ENCODE measurements at places on chromosomes 3 and 15.

GRCh38 chr3:23740517-23740965, 65.2 kb upstream of the UBE2E1 start:
- DNase-seq, result peak; percentile 61

- no peak for DNase-seq
These were observed 50.4 kb downstream of the ADAM10 start for GRCh38 chr15:58698887-58699641.

- no peak for DNase-seq
These were observed 224.9 kb upstream of the COL8A1 start for GRCh38 chr3:99413504-99413903.

GRCh38 chr3:110583373-110583935, 488.2 kb upstream of the NECTIN3 start:
- DNase-seq, result no peak

GRCh38 chr3:160253298-160253697, 28.1 kb downstream of the C3orf80 start:
- DNase-seq, result no peak

GRCh38 chr3:97257942-97258697, 443.7 kb downstream of the EPHA6 start:
- no peak for DNase-seq

GRCh38 chr15:38611228-38611627, 46.6 kb upstream of the RASGRP1 start:
- no peak for DNase-seq

DNA sequence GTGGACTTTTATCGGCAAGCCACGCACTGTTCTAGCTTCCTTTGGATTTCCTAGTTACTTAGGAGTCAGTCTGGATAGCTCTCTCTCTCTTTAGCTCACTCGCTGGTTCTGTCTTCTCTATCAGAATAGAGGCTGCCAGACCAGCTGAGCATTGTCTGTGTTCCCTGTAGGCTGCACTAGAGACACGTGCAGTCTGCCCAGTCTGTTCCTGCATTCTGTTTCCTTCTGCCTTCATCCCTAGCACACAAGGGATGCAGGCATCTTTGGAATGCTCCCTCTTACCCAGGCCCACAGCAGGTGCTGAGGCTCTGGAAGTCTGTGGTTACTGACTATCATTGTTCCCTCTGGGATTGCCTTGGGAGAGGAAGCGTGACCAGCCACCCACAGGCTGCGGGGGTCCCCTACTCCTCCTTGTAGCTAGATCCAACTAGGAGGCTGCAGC, 322.8 kb downstream of the ZNF621 start:
- no peak for DNase-seq

DNA sequence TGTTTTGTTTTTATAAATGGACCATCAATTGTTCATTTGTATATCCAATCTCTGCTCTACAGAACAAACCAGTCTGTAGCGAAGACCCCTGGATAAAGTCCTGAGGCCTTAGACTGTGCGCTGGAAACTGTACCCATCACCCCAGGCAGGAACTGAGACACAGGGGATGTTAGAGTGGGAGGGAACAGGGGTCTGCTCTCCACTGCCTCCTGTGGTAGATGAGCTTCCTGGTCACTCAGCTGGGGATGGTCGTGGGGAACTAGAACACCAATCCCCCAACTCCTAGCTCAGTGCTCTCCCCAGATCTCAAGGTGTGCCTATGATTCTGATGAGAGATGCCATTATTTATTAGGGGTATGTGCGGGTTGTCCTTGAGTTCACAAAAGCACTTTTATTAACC, 340.2 kb upstream of the IGF1R start:
- no peak for DNase-seq

DNA sequence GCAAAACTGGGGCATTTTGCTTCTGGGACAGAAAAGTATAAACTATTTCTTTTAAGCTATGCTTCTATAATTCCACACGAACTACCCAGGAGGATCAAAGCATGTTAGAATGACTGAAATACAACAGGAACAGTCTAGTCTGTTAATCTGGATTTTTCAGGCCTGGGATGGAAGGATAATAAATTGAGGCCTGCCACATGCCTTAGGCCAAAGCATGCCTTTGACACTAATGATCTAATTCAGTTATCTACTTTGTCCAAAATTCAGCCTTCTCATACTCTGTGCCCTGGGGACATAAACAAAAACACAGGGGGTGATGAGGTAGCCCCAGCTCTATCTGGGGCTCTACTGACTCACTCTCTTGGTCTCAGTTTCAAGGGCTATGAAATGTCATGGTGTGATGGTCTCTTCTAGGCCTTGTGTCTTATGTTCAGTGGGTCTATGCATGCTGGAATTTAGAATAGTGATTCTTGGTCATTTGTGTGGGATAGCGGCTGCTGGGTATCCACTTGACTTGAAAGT, 32.5 kb downstream of the GAP43 start:
- no peak for DNase-seq

GRCh38 chr15:52529341-52529924, 753 bp upstream of the MYO5A start:
- DNase-seq, result peak; percentile 27

GRCh38 chr3:194177141-194177540, 41.2 kb downstream of the HES1 start:
- no peak for DNase-seq

- no peak for DNase-seq
These were observed 80.0 kb upstream of the CACNA2D3 start for GRCh38 chr3:54042259-54042823.

- no peak for DNase-seq
These were observed 365.0 kb downstream of the NLGN1 start for GRCh38 chr3:173762501-173762900.

- no peak for DNase-seq
These were observed 623.8 kb upstream of the AGTR1 start for GRCh38 chr3:148073721-148074456.

DNA sequence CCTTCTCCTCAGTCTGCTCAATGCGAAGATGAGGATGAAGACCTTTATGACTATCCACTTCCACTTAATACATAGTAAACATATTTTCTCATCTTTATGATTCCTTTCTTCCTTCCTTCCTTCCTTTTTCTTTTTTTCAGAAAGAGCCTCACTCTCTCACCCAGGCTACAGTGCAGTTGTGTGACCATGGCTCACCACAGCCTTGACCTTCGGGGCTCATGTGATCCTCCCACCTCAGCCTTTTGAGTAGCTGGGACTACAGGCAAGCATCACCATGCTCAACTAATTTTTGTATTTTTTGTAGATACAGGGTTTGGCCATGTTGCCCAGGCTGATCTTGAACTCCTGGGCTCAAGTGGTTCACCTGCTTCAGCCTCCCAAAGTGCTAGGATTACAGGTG, 52.0 kb upstream of the RAP2B start:
- DNase-seq, result no peak

DNA sequence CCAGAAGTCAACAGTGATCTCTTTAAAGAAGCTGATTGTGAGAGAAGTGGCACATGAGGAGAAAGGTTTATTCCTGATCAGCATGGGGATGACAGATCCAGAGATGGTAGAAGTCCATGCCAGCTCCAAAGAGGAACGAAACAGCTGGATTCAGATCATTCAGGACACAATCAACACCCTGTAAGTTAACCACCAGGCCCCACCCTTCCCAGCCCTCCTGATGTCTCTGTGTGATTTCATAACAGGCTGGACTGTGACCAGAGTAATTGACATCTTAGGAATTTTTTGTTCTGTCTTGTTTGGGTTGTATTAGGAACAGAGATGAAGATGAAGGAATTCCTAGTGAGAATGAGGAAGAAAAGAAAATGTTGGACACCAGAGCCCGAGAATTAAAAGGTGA, 67.7 kb downstream of the KLHL25 start:
- no peak for DNase-seq

DNA sequence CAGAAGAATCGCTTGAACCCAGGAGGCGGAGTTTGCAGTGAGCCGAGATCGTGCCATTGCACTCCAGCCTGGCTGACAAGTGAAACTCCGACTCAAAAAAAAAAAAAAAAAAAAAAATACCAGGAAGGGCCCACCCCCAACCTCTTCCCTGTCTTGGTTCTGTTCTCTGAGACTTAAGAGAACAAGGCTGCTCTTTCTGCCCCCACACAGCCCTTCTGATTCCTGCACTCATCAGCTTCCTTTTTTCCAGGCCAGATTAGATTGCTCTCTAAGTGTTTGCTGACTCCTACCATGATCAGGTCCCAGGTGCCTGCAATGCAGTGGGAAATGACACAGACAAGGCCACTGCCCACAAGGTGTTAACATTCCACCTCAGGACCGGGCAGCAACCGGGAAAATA, 13.0 kb downstream of the TMEM44 start:
- DNase-seq, result no peak

DNA sequence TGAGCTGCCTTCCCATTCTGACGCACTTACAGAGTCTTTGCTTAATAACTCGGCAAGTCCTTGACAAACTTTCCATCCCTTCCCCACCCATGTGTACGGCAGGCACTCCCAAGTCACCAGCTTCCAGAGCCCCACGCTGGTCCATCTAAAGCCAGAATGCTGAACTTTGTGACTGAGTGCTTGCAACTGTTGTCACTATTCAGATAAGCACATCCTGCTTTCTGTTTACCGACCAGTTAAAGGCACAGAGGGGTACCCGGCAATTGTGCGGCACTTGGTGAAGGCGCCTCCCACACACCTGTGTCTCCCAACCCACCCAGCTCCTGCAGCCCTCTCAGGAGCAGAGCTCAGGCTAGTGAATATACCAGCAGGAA, 430.6 kb downstream of the FOXP1 start:
- no peak for DNase-seq

GRCh38 chr15:41847981-41848380, 9.3 kb downstream of the PLA2G4B start:
- no peak for DNase-seq

DNA sequence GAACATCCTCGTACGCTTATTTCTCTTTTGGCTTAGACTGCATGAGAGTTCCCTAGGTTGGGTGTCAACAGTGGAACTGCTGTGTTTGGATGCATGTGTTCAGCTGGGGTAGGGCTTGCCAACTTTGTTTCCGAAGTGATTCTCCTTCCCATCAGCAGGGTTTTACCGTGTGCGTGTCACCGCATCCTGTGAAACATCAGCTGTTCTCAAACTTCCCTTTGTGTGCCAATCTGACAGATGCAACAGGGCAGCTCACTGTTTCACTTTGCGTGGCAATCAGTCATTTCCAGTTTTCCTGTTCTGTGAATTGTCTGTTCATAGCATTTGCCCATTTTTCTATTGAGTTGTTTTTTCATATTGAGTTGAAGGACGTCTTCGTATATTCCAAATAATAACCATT, 218.8 kb downstream of the VPS13C start:
- no peak for DNase-seq

- no peak for DNase-seq
These were observed 221.3 kb upstream of the HES1 start for GRCh38 chr3:193914602-193915001.

DNA sequence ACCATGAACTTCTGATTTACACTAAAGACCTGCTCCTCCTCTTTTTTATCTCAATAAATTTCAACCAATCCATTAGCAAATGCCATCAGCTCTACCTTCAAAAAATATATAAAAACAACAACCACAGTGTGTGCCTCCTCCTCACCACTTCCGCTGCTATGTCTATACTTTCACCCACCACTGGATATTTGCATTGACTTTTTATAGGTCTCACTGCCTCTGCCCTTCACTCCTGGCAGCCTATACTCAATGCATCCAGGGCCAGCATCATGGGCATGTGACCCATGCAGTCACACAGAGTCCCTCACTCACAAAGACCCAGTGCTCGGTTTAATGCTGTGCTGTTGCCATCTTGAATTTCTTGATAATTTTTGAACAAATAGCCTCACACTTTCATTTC, 53.5 kb upstream of the CCDC54 start:
- DNase-seq, result no peak

- peak; percentile 39 for DNase-seq
These were observed 10.0 kb upstream of the ST8SIA2 start for GRCh38 chr15:92383519-92384324.

DNA sequence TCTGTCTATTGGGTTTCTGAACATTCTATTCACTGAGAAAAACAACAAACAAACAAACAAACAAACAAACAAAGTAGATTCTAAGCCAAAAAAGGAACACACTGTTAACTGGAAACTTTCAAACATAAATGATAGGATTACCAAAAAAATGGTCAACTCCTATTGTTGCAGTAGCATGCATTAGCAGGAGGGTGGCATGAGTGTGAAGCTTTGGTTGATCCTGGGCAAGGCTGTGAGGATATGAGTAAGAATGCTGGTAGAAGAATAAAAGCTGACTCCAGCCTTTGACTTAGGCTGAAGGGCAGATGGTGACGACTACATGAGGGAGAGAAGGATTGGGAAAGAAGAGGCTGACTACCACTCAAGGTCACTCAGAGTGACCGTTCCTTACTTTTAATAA, 810.3 kb downstream of the VGLL3 start:
- DNase-seq, result no peak

- no peak for DNase-seq
These were observed 88.0 kb upstream of the IGF1R start for GRCh38 chr15:98560338-98560737.

- no peak for DNase-seq
These were observed 422.7 kb downstream of the PLCL2 start for GRCh38 chr3:17307482-17307881.

DNA sequence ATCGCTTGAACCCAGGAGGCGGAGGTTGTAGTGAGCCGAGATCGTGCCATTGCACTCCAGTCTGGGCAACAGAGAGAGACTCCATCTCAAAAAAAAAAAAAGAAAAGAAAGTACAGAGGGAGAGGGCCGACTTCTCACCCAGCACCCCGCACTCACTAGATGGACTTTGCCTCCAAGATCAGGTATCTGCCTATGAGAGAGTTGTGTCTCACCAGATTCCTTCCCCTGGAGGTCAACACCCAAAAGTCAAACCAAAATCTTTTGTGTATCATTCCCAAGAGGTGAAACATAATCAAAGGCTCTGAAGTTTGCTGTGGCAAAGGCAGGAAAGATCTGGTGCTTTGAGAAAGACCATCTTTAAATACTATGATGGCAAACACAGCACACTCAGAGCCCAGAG, 51.2 kb downstream of the HMCES start:
- no peak for DNase-seq

- DNase-seq, result no peak
These were observed 120.7 kb upstream of the TOPAZ1 start for GRCh38 chr3:44120721-44121582.

GRCh38 chr3:64644483-64644882, 43.3 kb downstream of the ADAMTS9 start:
- no peak for DNase-seq

GRCh38 chr3:1019157-1019556, 73.7 kb upstream of the CNTN6 start:
- DNase-seq, result no peak

DNA sequence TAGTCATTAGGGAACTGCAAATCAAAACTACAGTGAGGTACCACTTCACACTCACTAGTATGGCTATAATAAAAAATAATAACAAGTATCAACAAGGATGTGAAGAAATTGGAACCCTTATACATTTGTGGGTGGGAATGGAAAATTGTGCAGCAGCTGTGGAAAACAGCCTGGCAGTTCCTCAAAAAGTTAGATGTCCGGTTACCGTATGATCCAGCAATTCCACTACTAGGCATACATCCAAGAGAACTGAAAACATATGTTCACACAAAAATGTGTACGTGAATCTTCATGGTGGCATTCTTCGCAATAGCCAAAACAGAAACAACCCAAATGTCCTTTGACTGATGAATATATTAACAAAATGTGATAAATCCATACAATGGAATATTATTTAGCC, 187.9 kb upstream of the LYSMD4 start:
- no peak for DNase-seq

All from GM13976 (cell line).